ENCODE measurements at places on chromosomes 16 and 17. TPM values are rescaled to one million over a fixed set of nuclear protein-coding genes. Genes with fewer than 3 reads are reported as not detected.

The CD300A gene
- 5.0 TPM for total RNA-seq

The RASD1 gene
- total RNA-seq = 0.35 TPM

The PABPN1L gene
- not detected for total RNA-seq

The OR3A3 gene
- total RNA-seq = not detected

The CCT6B gene
- total RNA-seq = 1.9 TPM

The IGF2BP1 gene
- total RNA-seq = not detected

The CIBAR2 gene
- total RNA-seq = not detected

The ARHGAP44 gene
- total RNA-seq = not detected

GRCh38 chr16:85061566-85061965, 34.0 kb downstream of the KIAA0513 start:
- no peak for DNase-seq

DNA sequence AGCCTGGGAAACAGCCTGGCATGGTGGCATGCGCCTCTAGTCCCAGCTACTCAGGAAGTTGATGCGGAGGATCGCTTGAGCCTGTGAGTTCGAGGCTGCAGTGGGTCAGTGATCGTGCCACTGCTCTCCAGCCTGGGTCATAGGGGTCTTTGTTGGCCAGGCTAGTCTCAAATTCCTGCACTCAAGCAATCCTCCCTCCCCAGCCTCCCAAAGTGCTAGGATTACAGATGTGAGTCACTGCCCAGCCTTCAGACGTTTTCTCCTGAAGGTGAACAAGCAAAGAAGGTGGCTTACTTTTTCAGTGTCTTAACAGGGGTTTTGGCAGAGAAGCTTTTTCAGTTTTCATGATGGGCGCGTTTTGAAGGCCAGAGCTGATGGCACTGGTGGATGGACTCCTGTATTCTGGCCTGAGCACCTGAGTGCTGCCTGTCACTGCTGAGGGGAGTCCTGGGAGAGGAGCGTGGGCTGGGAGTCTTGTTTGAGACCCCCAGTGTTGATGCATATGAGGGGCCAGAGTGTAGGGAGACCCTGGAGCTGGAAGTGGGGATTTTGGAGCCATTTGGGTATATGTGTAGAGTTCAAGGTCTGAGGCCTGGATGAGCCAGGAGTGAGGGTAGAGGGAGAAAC, 41.4 kb downstream of the FOXK2 start:
- no peak for DNase-seq

DNA sequence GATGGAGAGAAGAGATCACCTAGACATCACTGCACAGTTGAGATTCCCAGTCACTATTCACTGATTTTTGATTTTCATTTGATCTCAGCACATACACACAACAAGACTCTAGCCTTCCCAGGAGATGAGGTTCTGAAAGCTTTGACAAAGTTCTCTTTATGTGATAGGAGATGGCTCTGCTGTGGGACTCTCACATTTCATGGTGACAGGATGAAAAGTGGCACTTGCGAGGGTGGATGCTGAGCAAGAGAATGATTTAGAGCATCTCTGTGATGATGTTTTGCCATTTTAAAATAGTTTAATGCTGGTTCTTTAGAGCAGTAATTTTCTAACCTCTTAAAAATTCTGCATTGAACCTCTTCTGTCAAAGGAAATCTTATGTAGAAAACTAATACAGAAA, 113.3 kb upstream of the CA10 start:
- DNase-seq = no peak

GRCh38 chr16:3129137-3130131, 5.4 kb upstream of the ZNF213 start:
- DNase-seq = peak; percentile 92

GRCh38 chr16:1141716-1142115, 11.2 kb upstream of the CACNA1H start:
- no peak for DNase-seq

DNA sequence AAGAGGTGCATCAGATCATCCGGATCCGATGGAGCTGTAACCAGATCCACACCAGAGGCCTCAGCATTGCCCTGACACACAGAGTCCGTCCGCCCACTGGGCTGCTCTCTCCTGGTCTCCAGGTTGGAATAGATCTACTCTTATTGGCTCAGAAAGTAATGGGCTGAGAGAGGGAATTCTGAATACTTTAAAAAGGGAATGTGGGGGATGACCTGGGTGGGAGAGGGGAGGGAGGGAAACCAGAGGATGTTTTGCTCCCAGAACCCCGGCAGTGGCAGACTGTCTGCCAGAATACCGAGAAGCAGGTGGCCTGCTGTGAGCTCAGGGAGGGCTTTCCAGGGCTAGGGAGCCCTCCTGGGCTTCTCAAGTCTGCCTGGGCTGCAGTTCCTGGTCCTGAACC, 126.5 kb downstream of the ENGASE start:
- no peak for DNase-seq

DNA sequence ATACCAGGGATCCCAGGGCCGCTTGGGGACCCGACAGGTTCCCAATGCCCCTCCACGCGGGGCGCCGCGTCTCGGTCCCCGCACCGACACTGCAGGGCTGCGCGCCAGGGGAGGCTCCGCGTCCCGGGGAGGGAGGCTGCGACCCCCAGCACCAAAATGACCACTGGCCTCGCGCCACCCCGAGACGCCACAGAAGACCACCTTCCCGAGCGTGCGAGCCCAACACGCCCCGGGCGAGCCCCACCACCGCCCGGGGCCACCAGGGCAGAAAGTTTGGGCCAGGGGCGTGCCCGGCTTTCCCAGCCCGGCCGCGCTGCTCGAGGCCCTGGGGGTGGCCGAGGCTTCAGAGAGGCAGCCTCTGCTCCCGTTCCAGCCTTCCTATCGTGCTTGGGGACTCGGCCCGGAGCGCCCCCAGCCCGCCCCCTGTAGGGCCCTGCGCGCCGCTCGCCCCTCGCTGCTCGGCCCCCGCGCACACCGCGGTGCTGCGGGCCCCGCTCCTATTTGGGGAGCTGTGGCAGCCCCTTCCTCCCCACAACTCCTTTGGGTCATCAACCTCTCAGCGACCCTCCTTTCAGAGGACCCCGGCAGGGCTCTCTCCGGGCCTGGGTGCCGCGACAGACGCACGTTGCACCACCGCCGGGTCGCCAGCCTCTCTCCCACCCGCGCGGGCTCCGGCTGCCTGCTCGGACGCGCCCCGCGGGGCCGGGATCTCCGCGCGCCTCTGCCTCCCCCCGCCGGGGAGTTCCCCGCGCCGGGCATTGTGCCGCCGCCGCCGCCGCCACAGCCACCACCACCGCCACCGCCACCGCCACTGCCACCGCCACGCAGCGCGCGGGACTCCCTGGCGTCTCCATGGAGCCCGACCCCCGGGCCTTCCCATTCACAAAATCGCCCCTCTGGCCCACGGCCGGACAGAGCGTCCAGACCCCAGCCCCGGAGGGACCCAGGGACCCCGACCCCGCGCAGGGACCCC, 892 bp downstream of the RBFOX3 start:
- DNase-seq = no peak

DNA sequence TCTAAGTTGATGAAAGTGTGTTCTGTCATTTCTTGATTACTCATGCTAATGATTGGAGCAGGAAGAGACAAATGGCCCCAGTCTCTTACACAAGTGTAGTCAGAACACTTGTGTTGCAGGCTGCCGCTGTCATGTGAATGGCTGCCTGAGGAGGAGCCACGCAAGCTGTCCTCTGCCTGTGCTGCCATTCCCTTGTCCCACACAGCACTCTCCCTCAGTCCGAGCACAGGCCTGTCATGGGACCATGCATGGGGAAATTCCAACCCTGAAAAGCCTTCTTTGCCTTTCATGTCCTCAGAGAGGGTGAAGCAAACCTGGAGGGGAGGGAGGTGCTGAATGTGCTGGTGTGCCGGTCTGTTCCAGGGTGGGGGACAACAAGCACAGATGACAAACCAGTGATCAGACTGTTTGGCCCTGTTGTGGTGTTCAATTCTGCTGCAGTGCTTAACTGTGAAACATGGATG, 109.4 kb downstream of the MRTFB start:
- DNase-seq = no peak

DNA sequence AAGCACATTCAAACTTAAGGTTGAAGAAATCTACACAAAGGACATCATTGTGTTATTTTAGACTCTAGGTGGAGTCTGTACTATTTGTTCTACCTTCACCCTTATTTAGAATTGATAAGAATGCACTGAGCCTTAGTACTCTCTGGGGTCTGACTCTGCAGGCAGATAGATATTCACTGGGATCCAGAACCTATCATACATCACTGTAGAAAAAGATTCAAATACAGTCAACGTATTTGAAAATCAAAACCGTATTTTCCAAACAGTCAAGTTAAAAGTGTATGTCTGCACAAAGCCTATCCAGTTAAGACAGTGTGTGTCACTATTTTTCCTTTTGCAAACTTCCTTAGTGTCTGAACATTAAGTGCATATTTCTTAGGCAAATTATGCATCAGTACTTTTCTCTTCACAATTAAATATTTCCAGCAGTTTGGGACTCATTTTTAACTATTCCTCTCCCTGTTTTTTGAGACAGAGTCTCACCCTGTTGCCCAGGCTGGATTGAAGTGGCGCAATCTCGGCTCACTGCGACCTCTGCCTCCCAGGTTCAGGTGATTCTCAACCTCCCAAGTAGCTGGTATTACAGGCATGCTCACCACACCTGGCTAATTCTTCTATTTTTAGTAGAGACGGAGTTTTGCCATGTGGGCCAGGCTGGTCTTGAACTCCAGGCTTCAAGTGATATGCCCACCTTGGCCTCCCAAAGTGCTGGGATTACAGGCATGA, 22.3 kb downstream of the MOSMO start:
- DNase-seq = no peak

- DNase-seq = no peak
Observed at GRCh38 chr16:81956213-81956948, 54.9 kb downstream of the SDR42E1 start.

- no peak for DNase-seq
Observed at GRCh38 chr16:85056211-85056748, 28.7 kb downstream of the KIAA0513 start.

- no peak for DNase-seq
Observed at GRCh38 chr17:47935961-47936360, 5.4 kb upstream of the PNPO start.

- DNase-seq = no peak
Observed at GRCh38 chr17:35377706-35378105, 4.3 kb upstream of the SLFN11 start.

GRCh38 chr16:47026492-47026891, 53.0 kb upstream of the DNAJA2 start:
- DNase-seq = no peak

DNA sequence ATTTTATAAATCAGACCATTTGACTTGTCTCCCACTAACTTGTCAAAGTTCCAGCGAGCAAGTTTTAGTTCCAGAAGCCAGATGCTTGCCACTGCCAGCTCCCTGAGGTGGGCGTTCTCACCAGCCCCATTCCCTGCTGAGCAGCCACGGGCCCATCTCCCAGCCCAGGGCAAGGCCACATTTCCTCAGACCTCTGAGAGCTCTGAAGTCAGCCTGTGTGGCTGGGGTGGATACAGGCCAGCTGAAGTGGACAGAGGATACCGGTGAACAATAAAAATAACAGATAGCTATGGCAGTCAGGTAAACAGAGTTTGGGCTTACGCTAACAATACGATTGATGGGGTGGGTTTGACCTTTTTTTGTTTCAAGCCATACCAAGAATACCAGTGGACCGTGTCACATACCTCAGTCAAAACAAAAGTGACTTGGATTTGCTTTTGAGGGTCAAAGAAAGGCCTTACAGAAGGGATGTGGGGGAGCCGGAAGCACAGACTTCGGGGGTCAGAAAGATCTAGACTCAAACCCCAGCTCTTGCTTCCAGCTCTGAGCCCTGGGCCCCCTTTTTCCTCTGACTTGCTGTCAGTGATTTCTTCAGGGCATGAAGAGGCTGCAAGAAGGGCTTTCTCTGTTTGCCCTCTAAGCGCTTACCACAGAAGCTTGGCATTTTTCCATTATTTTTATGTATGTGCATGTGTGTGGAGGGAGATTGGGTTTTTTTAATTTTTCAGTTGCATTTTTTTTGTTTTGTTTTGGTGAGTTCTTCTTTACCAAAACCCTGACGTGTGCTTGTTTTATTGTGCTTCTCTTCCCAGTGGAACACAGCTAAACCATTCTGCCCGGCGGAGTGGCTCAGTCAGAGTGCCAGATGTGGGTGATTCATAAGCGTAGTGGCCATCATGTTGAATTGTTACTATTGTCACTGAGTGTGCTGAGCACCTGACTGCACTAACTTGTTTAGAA, 109.9 kb downstream of the GNAO1 start:
- DNase-seq = no peak

DNA sequence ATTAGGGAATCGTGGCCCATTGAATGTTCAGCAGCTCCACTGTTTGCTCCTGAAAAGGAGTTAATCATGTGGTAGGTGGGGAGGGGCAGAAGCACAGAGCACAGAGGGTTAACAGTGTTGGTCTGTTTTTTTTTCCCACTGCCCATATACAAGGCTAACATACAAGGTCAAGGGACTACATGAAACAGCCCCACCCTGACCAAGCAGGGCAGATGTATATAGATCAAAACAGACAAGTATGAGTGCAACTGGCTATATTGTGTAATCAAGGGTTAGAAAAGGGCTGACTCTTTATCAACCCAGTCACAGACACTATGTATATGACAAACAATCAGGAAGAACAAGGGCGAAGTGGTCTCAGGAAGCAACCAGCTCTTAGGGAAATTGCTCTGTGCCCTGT, 186.6 kb upstream of the CDH11 start:
- no peak for DNase-seq

DNA sequence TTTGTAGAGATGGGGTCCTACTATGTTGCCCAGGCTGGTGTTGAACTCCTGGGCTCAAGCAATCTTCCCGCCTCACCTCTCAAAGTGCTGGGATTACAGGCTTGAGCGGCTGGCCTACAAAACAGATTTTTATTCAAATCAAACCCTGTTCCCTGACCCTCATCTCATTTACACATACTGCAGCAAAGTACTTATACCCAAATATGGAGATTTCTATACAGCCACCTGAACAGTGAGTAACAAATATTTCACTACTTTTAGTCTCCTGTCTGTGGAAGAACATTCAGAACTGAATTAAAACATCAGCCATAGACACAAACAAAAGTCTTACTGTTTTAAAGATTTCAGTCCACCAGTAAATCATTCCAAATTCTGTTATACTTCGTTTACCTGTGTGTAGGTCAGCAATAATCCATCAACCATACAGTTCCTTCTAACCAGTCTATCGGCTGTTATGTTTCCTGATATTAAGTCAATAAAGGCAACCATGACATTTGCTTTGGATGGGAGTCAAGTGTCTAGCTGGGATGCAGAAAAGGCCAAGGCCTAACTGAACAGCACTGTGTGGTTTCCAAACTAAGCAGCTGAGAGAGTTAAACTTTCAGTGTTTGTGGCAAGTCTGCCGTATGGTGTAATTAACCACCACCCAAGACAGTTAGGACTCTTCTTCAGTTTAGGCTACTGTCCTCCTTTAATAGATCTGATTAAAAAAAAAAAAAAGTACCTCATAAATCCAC, 22.3 kb downstream of the ERN1 start:
- DNase-seq = no peak
